NT2/D1 (cell line): ENCODE measurements at places on chromosomes 1 and 21.
A peak's percentile ranks its signal among the peaks of the same experiment; 100 is the strongest.

DNA sequence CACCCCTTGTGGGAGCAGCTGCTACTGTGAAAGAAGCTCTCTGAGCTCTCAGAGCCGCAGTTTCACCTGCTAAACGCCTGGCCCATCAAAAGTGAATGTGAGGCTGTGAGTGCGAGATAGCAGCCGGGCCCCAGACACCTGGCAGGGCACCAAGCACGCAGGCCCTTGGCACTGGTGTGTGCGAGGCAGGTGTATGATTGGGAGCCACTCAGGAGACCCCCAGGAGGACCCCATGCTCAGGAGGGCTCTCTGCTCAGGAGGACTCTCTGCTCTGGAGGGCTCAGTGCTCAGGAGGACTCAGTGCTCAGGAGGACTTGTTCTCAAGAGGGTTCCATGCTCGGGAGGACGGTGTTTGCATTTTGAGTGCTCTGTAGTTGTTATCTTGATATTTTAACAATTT is 14.3 kb upstream of the ADARB1 start:
- no peak for DNase-seq

- DNase-seq, result no peak
Measured at GRCh38 chr1:4652631-4653327, 1.6 kb upstream of the AJAP1 start.

GRCh38 chr1:89022167-89022959 is at the start of gene GBP3:
GBP3 (minus strand) TSS chr1:89022866; CDS start chr1:89020721, 2,145 bp downstream.
- DNase-seq, result no peak

DNA sequence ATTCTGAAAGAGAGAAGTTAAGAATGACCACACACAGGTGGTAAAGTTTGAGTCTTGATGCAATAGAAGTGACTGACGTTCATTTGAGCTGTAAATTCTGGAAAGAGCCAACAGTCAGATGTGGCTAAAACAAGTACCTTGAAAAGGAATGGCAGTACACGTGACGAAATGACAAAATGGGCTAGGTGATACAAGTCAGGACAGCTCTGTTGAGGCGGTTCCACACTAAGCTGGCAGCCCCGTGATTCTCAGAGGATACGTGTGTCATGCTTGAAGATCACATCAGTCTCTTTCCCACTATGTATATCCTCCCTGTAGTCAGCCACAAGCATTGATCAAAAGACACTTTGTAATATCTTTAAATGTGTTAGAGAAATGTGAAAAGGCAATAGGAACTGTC is 881.3 kb upstream of the ADGRL2 start:
- DNase-seq, result no peak

DNA sequence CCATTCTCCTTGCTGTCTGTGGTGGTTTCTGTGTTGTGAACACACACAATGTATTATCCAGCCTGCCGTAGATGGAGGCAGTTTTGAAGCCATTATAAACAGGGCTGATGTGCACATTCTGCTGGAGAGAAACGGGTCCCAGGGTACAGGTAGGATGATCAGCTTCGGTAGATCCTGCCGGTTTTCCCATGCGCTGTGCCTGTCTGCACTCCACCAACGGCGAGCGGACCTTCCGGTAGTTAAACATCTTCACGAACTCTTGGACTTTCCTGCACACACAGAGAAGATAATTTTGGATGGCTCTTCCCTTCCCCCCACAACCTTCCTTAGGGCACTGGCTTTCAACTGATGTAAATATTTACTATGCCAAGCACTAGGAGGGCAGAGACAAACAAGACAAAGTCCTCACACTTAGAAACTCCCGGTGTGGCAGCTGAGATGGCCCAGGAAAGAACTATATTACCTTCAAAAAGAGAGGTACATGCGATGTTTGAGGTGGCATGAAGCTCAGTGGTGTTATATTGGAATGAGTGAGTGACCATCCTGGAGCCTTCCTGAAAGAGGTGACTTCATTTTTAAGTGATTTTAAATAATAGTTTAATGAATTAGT is 41.7 kb downstream of the ALPL start:
- DNase-seq, result no peak

DNA sequence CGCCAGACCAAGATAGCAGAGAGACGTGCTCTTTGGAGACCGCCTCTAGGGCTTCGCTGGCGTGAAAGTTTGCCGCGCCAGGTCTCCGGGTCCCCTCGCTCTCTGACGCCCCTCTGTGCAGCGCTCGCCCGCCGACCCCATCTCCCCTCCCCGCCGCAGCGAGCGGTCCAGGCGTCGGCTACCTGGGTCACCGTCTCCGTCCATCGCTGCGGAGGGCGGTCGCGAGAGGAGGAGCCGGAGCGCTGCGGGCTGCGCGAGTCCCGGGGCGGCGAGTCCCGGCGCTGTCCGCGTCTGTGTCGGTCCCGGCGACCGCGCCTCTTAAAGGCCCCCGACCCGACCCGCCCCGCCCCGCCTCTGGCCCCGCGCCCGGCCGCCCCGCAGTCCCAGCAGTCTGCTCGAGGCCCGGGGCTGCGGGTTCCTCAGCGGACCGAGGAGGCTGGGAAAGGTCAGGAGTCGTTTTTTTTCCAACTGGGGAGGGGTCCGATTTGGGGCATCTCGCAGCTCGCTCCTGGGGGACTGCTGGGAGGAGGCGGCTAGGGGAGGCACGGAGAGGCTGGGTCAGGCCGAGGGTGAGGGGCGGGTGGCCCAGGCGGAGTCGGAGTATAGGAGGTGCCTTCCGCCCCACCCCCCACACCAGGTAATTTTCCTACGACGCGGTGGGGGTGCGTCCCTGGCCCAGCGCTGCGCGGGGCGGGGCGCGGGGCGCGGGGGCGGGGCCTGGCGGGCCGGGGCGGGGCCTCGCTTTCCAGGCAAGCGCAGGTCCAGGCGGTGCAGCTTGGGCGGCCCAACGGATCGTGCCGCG is at the start of the genes FBXO2 and FBXO44:
TSS of gene FBXO2 (minus strand) at position 293 of the 802 bp plus-strand sequence. CDS start at position 204, 89 bp downstream.
TSS of gene FBXO44 (plus strand) at position 741 of the 802 bp plus-strand sequence. CDS start 959 bp downstream, outside the sequence.
- no peak for DNase-seq

DNA sequence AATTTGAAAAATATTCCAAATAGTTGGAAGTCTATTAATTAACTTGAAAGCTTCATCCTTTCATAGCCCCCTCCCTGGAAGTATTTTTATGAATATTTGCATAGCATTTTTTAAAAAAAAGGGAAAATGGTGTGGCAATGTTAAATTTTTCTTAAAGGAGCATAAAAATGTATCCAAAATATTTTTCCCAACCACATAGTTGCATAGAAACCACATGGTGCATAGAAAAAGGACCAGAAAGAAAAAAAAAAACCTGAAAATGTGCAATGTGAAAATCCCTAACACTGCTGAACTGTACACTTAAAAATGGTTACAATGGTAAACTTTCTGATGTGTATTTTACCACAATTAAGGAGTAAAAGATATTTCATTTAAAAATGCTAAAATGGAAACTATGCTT is 8.0 kb downstream of the C1orf167 start:
- DNase-seq, result no peak

- DNase-seq, result no peak
Measured at GRCh38 chr1:24111996-24112779, at the start of gene MYOM3. MYOM3 (minus strand) TSS chr1:24112135; CDS start chr1:24108636, 3,499 bp downstream.

- DNase-seq, result no peak
Measured at GRCh38 chr1:228802386-228803220, 67.3 kb downstream of the RHOU start.

GRCh38 chr1:48887796-48888195 is 111.1 kb upstream of the BEND5 start:
- no peak for DNase-seq

DNA sequence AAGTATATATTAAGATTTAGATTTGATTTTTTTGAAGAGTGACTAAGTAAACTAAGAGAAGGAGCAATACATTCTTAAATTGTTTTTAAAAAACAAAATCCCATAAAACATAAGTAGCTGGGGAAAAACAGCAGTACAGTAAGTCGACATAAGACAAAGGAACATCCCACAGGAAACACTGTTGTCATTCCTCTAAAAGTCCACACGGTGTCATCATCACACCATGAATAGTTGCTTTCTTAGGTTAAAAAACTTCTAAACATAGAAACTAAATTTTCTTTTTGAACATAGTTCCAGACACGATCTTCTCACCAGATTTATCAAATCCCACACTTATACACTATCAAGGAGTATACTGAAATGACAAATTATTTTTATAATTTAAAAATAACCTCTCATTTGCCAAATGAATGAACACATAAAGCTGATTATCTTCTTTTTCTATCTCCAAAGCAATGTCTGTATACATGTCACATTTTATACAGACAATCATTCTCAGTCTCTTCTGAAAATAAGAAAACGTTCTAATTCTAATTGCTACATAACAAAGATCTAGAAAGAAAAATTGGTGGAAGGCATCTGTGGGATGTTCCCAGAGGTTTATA is 15.8 kb downstream of the ODF2L start:
- peak; percentile 52 for DNase-seq
